ENCODE measurements at places on chromosomes 1 and 21.

- no peak for DNase-seq
These were observed 225.4 kb downstream of the CAMTA1 start for GRCh38 chr1:7010534-7011200.

- DNase-seq, result peak; percentile 59
These were observed 956 bp downstream of the CPLANE2 start for GRCh38 chr1:16235944-16236510.

- DNase-seq, result no peak
These were observed 2.4 kb downstream of the CD84 start for GRCh38 chr1:160576884-160577283.

DNA sequence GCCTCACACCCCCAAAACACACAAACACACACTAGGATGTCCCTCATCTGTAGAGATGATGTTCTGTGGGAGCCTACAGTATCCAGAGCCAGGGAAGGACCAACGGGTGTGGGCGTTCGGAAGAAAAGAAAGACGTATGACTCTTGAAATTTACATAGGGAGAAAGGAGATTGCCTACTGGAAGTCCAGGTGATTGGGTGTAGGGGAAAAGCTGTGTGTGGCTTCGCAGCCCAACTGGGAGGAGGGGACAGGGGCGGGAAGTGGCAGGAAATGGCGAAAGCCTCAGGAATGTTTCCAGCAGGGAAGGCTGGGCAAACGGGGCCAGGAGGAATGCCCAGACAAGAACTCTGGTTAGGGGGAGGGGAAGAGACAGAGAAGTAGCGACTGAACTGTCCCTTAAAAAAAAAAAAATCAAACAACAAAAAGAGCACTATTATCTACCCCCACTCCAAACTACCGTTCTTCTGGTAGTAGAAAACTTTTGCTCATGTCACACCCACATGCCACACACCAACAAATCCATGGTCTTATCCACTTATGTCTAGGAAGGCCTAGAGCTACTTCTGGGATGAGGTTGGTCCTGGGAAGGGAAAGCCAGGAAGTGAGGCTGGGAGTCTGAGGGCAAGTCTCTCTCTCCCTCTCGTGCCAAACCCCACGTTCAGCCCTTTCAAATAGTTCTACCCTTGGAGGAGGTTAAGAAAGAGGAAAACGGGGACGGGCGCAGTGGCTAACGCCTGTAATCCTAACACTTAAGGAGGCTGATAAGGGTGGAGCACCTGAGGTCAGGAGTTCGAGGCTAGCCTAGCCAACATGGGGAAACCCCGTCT lies 1.8 kb upstream of the CKS1B start:
- no peak for DNase-seq

GRCh38 chr21:39094847-39095579 lies 88.2 kb downstream of the PSMG1 start:
- DNase-seq, result no peak

GRCh38 chr1:7516341-7516740 lies 254.8 kb upstream of the VAMP3 start:
- no peak for DNase-seq

DNA sequence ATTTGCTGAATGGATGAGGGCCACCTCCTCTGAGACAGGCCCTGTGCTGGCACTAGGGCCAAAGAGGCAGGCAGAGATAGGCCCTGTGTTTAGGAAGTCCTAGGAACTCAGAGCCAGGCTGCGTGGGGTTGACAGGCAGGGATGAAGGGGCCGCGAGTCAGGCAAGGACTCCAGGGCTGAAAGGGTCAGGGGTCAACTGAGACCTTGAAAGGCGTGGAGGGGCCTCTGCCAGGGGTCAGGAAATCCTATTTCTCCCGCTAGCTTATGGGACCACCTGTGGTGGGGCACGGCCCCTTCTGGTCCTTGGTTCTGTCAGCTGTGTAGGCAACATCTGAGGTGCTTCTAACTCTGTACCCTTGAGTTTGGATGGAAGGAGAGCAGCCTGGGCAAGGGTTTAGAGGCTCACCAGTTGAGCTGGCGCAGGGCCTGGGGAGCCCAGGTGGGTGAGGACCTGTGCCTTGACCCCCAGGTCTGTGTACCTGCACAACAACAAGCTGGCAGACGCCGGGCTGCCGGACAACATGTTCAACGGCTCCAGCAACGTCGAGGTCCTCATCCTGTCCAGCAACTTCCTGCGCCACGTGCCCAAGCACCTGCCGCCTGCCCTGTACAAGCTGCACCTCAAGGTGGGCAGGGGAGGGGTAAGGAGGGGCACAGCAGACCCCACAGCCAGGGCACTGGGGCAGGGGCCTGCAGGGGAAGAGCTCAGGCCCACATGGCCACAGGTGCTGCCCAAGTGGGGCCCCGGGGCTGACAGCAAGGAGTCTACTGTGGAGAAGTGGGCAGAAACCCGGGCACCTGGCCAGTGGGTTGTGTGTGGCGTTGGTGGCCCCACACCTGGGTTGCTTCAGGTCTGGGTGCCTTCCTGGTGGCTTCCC lies 14.9 kb downstream of the PODN start:
- no peak for DNase-seq

DNA sequence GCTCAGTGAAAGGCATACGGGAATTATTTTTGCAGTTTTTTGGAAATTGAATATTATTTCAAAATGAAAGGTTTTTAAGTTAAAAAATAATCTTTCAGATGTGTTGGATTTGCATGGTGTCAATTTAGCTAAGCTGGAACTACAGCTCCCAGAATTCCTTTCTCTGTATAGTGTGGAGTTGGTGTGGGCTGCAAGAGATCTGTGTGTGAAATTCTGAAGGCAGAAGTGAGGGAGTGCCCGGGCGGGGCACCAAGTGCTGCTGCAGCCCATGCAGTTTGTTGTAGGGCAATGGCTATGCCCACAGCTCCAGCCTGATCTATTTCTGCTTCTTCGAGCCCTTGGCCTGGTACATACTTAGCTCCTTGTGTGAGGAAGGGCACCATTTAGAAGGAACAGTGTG lies 60.5 kb upstream of the CSF1 start:
- DNase-seq, result no peak

DNA sequence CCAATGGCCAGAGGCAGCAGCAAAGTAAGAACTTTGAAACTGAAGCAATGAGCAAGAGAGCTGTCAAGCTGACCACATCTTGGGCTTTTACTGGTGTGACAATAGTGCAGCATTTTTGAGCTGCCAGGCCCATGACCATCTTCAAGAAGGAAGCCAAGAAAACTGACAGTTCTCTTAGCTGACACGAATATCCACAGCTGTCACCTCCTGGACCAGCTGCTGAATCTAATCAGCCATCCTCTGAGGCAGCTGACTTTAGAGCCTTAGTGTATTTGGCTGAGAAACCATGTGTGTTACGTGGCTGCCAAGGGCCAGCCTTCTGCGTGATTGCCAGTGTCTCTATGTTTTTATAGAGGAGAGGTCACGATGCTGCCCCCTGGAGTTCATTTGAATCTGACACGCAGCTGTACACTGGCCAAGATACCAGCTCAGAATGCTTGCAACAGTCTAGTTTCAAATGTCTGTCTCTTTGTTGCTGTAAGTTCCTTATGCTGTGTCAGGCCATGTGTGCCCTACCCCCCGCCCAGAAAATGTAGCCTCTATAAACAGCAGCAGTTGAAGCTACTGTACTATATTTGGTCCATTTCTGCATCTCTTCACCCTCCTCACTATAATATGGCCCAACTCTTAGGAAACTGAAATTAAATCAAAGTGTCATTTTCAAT lies 39.7 kb downstream of the PALMD start:
- DNase-seq, result no peak

DNA sequence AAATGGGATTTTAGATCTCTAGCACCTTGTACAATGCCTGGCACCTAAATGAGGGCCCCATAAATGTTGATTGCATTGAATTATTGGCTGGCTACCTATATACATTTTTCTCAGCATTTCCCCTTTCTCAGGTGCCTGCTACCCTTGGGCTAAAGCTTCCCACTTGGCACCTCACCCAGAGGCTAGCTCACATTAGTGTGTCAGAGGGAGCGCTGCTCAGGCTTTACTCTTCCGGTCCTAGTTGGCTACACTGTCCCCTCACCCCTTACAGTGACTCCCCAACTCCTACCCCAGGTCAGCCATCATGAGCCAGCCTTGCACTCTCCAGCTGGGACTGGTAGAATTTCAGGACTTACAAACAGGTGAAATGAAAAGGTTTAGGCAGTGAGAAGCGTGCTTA lies 9.5 kb downstream of the TRAF5 start:
- no peak for DNase-seq

- no peak for DNase-seq
These were observed 175.1 kb downstream of the MATN1 start for GRCh38 chr1:30548294-30548693.

GRCh38 chr1:36415661-36416326 lies 18.1 kb upstream of the LSM10 start:
- DNase-seq, result no peak

DNA sequence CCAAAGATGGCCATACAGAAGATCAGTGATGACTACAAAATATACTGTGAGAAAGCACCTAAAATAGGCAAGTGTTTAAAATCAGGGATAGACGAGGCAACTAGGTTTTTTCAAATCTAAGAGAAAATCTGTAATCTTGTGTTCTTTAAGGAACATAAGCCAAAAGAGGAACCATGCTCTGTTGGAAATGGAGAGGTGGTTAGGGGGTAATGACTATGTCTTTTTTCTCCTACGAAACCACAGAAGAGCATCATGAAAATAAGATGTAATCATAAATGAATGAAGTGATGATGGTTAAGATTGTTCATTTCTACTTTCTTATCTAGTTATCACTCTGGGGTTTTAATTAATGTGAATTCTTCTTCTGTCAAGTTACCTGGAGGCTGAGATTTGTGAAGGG lies 43.1 kb downstream of the RGSL1 start:
- DNase-seq, result peak; percentile 12

- no peak for DNase-seq
These were observed 62.1 kb downstream of the KDM1A start for GRCh38 chr1:23081376-23081775.

DNA sequence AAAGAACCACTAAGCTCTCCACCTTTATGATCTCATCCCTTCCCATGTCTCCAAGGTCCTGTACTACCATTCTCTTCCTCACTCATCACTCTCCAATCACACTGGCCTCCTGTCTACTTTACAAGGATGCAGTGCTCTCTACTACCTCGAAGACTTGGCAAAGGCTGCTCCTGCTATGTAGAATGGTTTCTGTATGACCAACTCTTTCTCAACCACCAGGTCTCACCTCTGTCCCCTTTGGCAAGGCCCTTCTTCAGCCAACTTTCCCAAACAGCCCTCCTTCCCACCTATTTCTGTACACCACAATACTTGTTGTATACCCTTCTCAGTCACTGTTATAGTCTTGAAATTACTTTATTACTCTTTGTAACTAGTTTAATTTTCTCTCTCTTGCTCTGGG lies 41.2 kb downstream of the FYB2 start:
- no peak for DNase-seq

DNA sequence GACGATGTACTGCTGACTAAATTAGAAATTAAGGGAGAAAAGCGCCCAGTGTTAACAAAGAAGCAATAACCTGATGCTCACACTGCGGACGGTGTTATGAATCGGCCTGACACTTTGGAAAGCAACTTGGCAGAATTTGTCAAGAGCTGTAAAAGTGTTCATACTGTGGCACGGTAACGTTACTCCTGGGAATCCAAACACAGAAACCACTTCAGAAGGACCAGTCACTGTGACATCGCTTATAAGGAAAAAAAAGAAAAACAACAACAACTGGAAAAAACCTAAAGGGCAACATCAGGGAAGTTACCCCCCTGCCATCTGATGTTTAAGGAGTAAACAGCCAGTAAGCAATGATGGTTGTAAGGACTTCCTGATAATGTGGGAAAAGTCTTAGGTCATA lies 27.7 kb downstream of the CAPZB start:
- DNase-seq, result no peak

DNA sequence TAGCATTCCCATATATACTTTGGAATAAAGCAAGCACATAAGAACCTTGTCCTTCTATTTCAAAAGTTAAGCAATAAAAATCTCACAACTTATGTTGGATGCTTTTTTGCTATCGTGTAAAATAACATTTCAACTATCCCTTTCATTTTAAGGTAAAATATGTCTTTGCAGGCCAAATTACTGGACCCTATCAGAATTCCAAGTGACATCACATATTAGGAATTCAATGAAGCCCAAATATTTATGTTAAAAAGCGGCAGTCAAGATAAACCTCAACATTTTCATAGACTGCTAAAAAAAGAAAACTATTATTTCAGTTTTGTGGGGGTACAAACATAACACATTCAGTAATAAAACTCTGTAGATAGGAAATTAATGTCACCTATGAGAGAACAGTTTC lies 252.0 kb downstream of the KCTD3 start:
- no peak for DNase-seq

DNA sequence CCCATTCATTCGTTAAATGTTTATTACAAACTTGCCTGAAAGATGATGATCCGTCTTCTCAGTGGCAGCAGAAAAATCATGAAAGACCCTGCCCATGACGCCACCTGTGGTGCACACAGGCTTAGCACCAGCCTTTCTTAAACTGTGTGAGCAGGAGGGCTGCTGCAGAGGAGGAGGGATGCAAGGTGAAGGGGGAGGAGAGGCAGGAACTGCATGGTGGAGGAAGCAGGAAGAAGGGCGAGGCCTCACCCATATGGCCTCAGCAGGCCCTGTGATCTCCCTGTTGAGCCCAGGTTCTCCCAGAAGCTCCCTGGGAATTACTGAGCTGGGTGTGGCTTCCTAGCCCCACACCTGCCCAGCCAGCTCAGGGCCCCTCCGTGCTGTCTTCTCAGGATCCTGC lies 25.0 kb upstream of the RD3 start:
- DNase-seq, result no peak

GRCh38 chr1:224245188-224245587 lies 62.1 kb downstream of the DEGS1 start:
- DNase-seq, result peak; percentile 89

DNA sequence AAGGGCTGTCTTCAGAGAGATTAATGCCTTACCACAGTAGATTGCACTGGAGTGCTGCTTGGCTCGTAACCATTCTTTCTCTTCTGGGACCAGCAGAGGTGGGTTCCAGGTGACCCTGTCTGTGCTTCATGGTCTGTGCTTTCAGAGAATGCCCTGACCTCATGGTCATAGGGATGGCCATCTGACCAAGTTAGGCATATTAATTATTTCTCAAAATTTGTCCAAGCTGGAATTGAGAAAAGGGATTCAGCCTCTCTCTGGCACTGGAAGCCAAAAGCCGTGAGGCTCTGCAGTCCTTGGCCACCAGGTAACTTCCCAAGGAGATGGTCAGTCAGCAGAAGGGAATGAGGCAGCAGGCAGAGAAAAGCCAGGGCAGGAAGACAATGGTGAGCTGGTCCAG lies 37.2 kb upstream of the TSPAN2 start:
- DNase-seq, result no peak

All from GF-D8 (cell line).